Fibroblast of lung (primary cell): ENCODE measurements at places on chromosomes 2 and 18. TPM values are rescaled to one million over a fixed set of nuclear protein-coding genes. Genes with fewer than 3 reads are reported as not detected.

PRSS56 gene
- not detected in 2 replicates for polyA plus RNA-seq

DNA sequence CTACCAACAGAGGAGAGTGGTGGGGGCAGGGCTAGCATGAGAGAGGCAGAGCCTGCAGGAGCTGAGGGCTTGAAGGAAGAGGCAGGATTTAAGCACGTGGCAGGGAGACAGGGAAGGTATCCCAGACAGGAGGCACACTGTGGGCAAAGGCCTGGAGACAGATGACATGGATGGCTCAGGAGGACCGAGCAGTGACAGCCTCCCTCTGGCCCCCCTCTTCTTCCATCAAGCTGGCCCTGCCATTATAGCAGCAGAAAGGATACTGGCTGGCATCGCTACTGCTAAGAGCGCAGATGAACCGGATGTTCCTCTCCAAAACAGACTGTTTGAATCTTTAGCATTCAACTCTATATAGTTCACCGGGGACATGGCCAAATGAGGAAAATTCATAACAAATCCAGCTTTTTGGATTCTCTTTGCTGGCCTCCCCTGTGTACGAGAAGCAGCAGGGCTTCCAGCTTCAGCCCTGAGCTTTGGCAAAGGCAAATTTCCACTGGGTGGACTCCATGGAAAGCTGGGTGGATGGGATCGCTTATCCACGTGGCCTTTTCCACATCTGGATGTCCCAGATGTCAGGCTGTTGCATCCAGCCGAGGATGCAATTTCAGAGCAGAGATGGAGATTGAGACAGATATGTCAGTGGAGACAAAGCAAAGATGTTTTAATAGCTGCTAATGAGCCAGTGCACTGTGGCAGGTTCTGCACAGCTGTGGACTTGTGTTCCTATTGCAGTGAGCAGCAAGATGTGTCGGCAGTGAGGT, 36.2 kb downstream of the CAPN13 start:
- no peak for DNase-seq

DNA sequence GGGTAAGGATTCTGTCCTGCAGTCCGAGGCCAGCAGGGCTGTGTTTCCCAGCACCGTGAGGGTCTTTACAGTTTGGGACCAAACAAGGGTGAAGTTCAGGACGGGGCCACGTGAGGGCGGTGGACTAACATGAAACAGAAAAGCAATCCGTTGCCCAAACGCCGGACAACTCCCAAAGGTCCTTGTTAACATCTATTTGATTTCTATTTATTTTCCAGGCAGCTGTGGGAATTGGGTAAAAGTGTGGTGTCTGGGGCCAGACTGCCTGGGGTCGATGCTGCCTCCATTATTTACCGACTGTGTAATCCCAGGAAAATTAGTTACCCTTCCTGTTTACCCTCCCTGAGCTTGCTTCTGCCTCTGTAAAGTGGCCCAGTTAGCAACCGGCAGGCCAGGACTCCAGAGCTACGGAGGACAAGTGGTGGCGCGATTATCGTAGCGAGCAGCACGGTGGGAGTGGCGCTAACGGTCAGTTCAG, 66.3 kb upstream of the TCF7L1 start:
- DNase-seq: peak; percentile 88

GRCh38 chr2:238955648-238956531, 108.0 kb downstream of the TWIST2 start:
- no peak for DNase-seq

- DNase-seq: no peak
These were observed 73.7 kb upstream of the DPP10 start for GRCh38 chr2:114368705-114369104.

AQP12B gene
- not detected in 2 replicates for polyA plus RNA-seq

HAT1 gene
- polyA plus RNA-seq: 57.7 and 84.9 TPM in 2 replicates

ZSWIM2 gene
- polyA plus RNA-seq: 0.08 and 0.15 TPM in 2 replicates

DNA sequence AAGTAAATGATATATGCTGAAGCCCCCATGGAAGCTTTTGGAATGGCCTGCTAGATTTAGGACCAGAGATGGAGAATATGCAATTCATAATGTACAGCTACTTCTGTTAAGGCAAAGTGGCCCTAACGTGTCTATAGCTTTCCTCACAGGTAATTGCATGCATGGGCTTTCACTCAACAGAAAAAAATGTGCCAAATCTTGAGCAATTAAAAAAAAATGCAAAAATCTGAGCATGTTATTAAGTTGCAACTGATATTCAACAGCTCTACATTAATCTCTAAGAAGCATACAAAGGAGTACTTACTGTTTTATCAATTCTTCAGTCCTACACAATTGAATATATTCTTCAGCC, 79.6 kb downstream of the EFEMP1 start:
- no peak for DNase-seq

GAL3ST2 gene
- not detected in 2 replicates for polyA plus RNA-seq

- DNase-seq: peak; percentile 82
These were observed 710 bp upstream of the TMSB10 start for GRCh38 chr2:84904717-84905174.

- DNase-seq: no peak
These were observed 278.2 kb downstream of the IKZF2 start for GRCh38 chr2:212873256-212873655.

GRCh38 chr18:76054156-76054555, 440.9 kb downstream of the ZNF516 start:
- DNase-seq: no peak

DNA sequence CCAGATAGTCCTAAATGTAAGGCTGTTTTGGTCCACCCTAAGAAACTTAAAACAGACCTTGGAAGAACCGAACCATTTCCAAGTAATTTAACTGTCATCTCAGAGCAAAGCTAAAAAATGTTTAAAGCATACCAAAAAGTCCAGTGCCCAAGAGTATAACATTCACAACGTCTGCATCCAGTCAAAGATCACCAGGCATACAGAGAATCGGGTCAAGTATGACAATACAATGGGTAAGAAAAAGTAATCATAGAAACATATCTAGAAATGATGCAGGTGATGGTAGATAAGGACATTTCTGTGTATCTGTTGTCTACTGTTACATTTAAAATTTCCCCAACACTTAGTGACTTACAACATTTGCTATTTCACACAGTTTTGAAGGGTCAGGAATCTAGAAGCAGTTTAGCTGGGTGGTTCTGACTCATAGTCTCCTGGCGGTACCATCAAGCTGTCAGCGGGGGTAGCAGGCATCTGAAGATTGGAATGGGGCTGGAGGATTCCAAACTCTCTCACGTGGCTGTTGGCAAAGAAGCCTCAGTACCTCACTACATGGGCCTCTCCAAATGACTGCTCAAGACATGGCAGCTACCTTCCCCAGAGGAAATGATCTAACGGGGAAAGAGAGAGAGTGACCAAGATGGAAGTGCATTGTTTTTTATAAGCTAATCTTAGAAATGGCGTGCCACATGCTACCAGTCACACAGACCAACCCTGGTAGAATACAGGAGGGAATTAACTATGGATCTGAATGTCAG, 36.6 kb upstream of the DYNC2LI1 start:
- DNase-seq: peak; percentile 72

DNA sequence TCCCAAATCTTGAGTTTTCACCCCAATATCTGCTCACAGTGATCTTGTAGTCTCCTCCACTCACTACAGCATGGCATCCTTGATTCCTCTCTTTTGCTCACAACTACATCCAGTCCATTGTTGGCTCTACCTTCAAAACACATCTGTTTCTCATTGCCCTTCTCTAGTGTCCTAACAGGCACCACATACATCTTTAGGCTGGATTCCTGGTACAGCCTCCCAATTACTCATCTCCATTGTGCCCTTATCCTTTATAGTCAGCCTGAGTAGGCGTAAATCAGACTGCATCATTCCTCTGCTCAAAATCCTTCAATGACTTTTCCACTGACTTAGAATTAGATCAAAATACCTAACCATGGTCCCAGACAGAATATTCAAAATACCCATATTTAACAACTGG, 10.7 kb upstream of the TAF1B start:
- peak; percentile 54 for DNase-seq

DNA sequence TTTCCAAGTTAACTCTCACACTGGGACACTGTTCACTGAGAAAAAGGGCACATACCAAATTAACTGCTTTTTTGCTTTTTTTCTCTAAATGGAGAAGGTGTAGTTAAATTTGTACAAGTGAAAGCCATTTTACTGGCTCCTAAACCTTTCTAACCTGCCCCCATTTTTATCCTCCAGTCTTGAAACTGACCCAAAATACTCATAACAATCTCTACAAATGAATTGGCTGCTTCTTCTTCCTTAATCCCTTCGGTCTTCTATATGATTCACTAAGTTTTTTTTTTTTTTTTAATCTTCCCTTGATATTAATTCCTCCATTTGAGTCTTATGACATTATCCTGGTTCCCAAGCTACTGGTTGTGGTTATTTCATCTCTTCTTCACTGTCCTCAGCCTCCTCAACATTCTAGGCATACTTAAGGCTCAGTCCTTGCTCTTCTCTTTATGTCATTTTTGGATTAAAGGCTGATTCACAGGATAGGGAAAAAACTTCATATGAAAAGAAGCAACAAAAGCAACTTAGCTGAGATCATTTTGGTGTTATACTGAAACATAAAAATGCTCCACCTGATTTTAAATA, 19.8 kb downstream of the ORC2 start:
- peak; percentile 13 for DNase-seq

ACMSD gene
- polyA plus RNA-seq: not detected in 2 replicates

LCLAT1 gene
- 37.1 and 45.9 TPM in 2 replicates for polyA plus RNA-seq

RAX gene
- polyA plus RNA-seq: not detected in 2 replicates

DNA sequence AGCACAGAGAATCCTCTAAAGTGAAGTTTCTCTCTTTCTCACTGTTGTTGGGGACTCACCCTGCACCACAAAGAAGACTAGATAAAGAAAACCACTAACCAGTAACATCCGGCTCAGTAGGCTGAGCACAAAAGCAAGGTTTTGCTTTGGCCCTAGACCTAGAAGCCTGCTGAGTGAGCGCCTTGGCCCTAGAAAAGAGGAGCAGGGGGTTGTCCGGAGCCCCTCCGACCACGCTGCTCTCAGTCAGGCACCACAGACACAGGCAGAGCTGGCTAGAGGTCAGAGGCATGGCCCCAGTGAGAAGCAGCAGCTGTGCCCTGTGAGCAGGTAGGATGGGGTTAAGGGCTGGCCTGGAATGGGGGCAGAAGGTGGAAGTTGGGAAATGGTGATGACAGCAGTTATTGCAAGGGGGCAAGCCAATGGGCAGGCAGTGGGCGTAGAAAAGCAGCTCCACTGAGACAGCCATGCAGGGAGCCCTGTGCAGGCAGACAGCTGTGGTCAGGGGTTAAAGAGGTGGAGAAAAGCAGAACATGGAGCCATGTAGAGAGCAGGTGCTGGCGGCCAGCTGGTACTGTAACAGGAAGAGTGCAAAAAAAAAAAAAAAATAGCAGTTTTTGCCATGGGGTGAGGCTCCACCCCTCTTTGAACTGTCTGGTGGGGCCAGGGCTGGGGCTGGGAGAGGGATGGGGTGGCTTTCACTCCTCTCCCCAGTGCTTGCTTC, 36.9 kb upstream of the SLC14A1 start:
- no peak for DNase-seq

TEKT4 gene
- not detected in 2 replicates for polyA plus RNA-seq
